ENCODE measurements at places on chromosomes 2 and 18.
A peak's percentile ranks its signal among the peaks of the same experiment; 100 is the strongest.

DNA sequence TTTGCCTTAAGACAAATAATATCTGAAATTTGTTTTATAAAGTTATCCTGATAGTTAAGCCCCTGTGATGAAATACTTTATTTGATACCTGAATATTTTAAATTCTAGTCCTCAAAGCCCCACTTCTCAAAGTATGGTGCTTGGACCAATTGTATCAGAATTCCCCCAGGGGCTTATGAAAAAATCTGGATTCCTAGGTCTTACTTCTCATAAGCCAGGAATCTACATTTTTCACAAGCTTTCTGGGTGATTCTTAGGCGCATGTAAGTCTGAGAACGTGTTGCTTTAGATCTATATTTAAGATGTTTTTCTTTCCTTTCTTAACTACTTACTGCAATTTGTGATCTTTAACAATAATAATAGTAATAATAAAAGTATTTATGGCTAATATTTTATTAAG, 53.1 kb downstream of the MYO1B start:
- no peak for DNase-seq

DNA sequence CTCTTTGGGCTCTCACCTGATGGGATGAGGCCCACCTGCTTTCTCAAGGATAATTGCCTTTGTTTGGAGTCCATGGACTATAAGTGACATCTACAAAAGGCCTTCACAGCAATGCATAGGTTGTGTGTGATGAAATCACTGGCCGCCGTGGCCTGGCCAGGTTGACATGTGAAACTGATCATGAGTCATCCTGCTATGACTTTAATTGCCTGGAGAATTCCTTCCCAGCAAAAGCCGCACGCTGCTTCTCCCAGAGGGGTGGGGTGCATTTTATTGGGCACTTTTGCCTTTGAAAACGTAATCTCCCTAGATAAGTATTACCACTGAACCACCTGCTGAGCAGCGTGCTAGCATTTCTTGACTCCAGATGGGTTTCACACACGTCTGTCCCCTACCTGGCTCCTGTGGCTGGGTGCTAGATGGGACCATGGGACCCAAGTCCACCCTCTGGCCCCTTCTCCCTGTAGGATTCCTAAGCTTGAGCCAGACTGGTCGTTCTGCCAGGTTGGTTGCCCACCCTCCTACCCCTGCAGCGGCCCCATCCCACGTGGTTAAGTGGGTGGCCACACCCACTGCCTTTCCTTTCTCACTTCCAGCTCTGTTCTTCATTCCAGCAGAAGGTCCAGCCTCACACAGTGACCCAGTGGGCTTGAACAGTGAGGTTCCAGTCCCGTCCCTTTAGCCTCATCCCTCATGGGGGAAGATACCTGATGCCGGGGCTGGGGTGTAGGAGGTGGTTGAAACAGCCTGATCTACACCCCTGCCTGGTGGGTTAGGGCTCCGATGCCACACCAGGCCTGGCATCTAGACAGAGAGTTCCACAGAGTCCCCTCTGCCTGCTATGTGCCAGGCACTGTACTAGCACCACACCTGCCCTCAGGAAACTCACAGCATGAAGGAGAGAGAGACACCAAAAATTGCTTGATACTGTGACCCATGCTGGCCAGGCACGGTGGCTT, 89.6 kb downstream of the GBX2 start:
- no peak for DNase-seq

DNA sequence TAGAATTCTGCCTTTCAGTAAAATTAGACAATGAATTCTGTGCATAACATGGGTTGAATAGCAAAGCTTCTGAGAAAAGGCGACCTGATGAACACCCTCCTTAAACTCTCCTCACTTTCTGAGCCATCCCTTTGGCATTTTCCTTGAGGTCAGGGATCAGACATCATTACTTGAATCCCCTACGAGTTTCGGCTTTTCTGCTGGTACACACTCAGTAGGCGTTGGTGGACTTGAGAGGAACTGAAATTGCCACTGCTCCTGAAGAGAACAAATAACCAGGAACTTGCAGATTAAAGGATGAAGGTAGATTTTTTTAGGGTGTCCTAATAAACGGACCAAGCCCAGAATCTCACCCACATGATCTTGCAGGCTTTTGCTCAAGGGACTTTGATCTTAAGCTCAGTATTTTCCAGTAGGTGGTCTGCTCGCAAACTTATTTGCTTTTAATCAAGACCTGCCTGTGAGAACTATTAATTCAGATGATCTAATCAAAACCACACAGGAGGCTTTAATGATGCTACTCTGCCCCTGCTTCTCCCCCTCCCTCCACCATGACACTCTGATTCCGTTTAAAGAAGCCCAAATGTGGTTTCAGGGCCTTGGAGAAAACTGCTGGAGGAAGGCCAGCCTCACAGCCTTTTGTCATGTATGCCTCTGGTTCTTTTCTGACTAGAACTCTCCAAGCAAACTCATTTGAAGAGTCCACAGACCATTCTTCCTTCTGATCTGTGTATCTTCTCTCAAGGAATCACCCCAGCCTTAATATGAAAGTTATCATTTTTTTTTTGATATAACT, 124.9 kb downstream of the PRKCE start:
- no peak for DNase-seq

DNA sequence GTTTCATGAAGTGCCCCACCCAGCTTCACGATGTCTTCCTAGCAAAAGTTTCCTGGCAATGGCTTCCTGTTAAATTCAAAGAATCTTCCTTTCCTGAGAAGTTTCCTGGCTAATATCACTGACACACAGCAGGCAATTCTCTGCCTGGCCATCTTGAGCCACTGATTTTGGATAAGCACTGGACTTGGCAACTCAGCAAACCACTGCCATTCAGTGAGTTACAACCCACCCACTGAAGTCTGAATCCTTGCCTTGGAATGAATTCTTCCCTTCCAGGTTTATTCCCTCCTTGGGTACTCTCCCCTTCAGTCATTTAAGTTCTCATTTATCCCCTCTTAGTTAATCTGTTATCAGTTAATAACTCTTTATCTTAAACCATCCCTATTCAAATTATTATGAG, 426.0 kb downstream of the MBD2 start:
- no peak for DNase-seq

GRCh38 chr18:33146014-33146413, 294.5 kb downstream of the CCDC178 start:
- no peak for DNase-seq

DNA sequence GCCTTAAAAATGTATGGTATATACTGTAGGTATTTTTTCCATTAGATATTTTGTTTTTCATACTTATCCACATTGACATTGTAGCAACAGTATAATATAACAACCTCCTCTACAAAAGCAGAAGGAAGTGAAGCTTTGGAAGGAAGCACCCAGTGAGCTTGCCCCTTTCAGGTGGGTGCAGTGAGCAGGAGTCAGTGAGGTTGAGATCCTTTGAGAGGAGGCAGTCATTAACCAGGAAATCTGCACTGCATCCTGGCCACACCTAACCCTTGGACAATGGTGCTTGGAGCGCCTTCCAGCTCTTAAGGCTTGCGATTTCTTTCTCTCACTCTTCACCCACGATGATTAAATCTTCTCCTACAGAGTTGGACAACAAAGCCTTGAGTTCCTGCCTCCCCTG, 13.9 kb downstream of the IL37 start:
- DNase-seq, result no peak

- DNase-seq, result no peak
Measured at GRCh38 chr18:57950542-57950941, 93.5 kb upstream of the NEDD4L start.

DNA sequence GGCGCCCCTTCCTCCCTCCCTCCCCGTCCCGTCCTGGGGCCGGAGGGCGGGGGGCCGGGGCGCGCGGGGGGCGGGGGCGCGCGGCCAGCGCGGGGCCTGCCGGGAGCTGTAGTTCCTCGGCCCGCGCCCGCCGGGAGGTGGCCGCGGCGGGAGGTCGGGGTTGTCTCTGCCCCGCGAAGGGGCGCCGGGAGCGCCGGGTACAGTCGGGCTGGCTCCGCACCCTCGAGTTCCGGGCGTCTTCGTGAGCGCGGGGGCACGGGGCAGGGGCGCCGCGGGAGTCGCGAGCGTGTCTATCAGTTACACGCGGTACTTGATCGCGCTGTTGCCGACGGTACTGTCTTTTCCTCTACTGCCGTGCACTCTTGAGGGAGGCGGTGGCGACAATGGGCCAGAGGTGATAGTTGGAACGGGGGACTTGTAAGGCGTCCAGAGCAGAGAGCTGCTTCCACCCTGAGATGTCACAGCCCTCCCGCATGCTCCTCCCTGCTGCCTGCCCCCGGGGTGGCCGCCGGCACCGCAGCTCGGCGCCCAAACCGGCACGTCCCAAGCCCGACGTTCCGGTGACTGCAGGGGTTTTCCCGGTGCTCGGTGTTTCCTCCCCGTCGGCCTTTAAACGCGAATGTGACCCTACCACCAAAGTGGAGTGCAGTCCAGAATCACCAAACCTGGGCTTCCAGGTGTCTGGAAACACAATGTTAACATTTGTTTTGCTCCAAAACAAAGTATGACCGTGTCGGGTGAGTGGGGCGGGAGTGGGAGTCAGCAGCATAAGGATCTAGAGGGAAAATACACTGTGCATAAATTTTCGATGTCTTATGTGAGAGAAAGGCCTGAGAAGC, at the start of gene PRKD3:
PRKD3 (minus strand) TSS at position 48 of the 839 bp plus-strand sequence. CDS start 8,309 bp downstream, outside the sequence.
- peak; percentile 89 for DNase-seq

GRCh38 chr2:234027641-234028040, 22.9 kb upstream of the SPP2 start:
- DNase-seq, result no peak

DNA sequence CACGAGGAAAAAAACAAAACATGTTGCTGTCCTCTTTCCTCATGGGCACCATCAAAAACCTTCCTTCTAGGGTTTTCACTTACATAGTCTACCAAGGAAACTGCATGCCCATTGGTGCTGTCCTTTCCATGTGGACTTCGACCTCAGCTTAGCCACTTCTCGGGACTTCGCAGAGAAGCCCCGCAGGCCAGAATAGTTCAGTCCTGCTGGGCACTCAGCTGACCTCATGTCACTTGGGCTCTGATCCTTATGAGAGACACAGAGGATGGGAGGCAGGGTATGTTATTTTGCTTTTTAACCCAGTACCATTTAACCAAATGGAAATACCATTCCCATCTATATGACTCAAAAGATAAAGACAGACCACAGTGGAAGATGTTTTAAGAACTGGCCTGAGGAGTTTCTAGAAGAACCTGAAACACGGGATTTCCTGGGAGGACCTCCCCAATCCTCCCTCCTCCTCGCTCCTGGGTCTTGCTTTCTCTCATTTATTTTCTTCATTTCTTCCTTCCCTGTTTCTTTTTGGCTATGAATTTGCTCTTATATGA, 28.4 kb downstream of the AAK1 start:
- no peak for DNase-seq

DNA sequence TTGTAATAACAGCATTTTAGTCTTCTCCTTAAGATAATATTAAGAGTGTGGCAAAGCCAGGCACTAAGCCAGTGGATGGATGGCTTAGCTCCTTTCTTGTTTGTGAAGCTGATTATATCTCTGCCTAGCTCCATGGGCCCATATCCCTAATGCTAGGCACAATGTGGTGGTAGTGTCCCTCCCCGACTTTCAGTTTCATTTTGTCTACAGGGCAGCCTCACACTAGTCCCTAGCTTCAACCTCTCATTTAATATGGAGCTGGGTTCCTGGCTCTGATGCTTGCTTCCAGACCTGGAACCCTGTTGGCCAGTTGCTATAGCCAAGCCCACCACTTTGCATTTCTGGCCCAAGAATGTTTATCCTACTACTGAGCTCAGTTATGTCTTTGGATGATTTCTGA, 437.0 kb upstream of the MEIS1 start:
- DNase-seq, result no peak

GRCh38 chr2:128300151-128301020, 18.3 kb downstream of the HS6ST1 start:
- no peak for DNase-seq

Data from GM10248 (cell line).